ENCODE measurements at places on chromosomes 12 and 14.

GRCh38 chr12:69701826-69702225 is 2.7 kb upstream of the BEST3 start:
- no peak for DNase-seq

GRCh38 chr14:74645756-74646470 is 33.9 kb upstream of the LTBP2 start:
- DNase-seq = no peak

GRCh38 chr12:59164226-59164625 is 243.9 kb upstream of the LRIG3 start:
- no peak for DNase-seq

GRCh38 chr12:53253298-53253697 is 14.8 kb upstream of the ESPL1 start:
- DNase-seq = no peak

GRCh38 chr14:68740788-68741476 is 51.9 kb downstream of the ZFP36L1 start:
- DNase-seq = no peak

DNA sequence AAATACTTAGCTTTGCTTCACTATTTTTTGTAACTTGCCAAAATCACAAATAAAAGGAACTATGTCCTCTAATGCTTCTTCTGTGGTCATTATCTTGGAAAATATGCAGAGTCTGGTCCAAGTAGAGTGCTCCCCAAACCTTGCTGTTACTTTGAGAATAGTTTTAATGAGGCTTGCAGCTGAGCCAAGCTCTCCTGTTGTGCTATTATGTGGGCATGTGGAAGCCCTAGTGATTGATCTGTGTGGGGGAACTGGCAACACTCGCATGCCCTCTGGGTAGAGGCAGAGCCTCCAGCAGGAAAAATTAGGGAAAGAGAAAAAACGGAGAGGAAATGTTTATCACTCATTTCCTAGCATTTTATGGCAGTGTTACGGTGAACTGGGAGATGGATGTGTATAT is 473.1 kb downstream of the EGLN3 start:
- no peak for DNase-seq

- DNase-seq = no peak
Observed at GRCh38 chr14:90062822-90063539, 1.2 kb downstream of the KCNK13 start.

- no peak for DNase-seq
Observed at GRCh38 chr14:94173471-94173884, 644 bp upstream of the PPP4R4 start.

- no peak for DNase-seq
Observed at GRCh38 chr12:1330477-1330827, 263.9 kb downstream of the FBXL14 start.

- DNase-seq = no peak
Observed at GRCh38 chr14:87628129-87628528, 364.9 kb downstream of the GALC start.

GRCh38 chr12:57591782-57592325 is 862 bp downstream of the PIP4K2C start:
- DNase-seq = no peak

- no peak for DNase-seq
Observed at GRCh38 chr14:93994919-93995682, 2.0 kb upstream of the CCDC197 start.

DNA sequence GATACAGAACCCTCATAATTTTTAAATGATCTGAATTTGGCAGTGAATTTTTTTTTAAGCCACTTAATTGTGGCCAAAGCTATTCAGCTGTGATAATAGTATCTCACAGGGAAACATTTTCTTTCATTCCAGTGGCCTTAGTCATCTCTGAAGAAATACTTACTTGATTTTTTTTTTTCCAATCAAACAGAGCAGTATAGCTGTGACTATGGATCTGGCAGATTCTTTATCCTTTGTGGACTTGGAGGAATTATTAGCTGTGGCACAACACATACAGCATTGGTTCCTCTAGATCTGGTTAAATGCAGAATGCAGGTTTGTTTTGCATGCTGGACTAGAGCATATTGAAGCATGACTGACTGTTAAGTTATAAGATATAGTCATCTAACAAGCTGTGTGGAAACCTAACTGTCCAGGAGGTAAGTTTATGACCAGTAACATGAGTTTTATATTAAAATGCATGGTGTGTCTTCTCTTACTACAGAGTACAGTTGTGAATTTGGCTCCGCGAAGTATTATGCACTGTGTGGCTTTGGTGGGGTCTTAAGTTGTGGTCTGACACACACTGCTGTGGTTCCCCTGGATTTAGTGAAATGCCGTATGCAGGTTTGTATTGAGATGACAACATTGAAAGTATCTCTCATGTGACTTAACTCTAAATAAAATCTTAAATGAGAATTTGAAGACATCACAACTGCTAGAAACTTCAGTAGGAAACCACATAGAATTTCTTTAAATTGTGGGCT is 1.9 kb downstream of the SLC25A3 start:
- peak; percentile 12 for DNase-seq

GRCh38 chr14:98999901-99000300 is 272.1 kb downstream of the BCL11B start:
- DNase-seq = no peak

DNA sequence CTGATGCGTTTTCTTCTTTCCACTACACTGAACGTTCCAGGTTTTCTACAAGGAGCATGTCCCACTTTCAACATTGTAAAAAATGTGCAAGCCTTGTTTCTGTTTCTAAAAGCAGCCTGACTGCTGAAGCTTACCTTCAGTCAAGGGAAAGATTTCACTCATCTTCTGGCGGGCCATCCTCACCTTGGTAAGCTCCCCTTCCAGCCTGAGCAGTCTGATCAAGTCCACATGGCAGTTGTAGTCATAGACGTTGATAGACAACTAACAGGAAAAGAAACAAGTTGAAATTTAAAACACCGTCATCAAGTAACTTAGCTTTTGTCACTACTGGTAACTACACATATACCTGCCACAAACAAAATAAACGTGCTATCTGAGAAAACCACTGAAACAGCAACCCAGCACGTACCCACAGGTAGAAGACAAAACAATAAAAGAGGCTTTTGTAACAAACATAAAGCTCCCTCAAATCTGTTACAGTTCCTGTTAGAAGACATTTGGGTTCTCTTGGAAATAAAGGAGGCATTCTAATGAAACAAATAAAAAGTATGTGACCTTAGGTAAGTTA is 11.9 kb downstream of the SART3 start:
- no peak for DNase-seq

- DNase-seq = no peak
Observed at GRCh38 chr12:94805749-94806529, 155.6 kb upstream of the TMCC3 start.

DNA sequence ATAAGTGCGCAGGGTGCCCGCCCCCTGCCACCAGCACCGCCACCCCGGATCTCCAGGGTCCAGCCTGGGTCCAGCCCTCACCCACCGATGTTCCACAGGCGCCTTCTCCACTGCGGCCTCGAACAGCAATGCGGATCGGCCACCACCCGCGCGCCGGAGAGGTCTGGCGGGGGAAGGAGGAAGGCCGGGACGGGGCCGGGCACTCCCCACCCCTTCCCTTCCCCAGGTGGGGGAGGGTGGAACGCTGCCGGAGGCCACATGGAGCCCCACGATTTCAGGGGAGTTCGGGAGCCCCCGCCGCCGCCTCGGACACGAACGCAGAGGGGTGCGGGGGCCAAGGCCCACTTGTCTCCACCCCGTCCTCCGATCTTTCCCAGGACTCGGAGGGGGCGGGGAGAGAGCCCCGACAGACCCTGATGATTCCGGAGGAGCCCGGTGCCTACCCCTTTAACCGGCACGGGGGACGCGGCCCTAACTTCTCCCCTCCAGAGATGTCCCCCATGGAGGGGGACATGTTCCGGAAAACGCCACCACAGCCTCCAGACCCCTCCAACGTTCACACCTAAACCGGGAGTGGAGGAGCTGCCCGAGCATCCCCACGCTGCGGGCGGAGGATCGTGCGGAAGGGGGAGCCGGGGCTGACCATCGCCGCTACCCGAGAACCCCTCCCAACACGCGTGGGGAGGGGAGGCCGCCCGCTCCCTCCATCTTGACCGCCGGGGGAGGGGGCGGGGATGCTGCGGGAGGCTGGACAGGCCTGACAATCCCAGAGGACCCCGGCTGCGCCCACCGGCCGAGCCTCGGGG is 1.1 kb downstream of the ATXN2 start:
- peak; percentile 15 for DNase-seq

DNA sequence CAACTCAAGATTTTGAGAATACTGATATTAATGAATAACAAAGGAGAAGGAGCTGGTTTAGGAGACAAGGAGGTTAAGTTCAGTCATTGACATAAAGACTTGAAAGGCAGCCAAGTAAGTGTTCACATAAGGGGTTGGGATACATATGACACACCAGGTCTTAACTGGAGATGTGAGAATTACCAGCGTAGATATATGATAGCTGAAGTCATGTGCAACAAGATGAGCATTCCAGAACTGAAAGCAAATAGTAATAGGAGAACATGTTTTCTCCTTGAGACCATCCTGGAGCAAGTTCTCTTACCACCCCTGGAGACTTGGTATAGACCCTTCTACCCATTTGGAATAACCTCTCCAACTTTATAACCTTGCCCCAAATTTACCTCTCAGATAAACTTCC is 43.3 kb upstream of the NPFF start:
- DNase-seq = no peak

DNA sequence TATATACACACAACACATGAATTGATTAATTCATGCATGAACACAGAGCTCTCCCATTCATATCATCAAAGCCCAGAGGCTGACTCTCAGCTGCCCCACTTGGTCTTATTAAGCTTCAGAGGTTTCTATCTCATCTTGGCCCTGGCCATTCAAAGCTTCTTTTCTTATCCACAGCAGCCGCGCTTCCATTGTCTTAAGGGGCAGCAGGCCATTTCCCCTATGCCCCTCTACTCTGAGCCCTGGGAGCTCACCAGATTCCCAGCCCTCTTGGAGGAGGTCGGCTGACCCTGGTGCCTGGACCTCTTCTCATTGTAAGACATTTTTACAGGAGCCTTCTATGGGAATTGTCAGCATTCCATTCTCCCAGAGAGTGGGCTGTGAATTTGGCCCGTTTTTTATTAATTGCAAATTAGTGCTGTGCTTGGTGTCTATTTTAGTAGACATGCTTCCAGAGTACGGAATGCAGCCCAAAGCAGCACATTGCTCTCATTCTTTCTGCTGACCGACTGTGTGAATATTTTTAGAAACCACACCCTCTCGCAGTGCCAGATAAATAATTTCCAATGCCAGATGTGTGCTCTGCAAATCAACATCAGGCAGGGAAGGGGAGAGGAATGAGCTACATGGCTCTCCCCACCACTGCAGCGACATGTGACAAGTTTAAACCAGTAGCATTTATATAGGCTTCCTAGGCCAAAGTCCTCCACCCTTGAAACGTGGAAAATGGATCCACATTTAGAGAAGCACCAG is 58.5 kb downstream of the NUAK1 start:
- DNase-seq = no peak
